ENCODE measurements at places on chromosomes 12 and 14.

GRCh38 chr14:64117671-64118402 lies 176.3 kb downstream of the ESR2 start:
- peak; percentile 83 for DNase-seq

DNA sequence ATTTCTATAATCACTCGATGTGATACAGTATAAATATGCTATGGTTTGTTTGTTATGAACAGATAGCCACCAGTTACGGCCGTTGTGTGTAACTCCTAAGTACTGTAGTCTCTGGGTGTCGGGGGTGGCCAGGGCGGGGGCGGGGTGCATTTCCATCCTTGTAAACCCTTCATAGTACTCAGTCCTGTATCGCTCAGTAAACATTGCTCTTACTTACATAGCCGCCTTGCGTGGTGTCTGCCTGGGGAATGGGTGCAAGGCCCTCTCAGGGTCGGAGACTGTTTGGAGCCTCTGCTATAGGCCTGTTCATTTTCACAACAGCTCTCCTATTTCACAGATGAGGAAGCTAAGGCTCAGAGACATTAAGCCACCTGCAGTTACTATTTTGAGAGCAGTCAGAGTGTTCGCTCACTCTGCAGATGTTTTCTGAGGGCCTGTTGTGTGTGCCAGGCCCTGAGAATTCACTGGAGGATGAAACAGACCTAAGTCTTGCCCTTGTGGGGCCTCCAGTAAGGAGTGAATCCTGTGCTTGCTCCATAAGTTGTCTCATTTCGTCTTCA lies 42.5 kb downstream of the JDP2 start:
- DNase-seq = no peak

GRCh38 chr14:89344920-89345254 lies 72.1 kb downstream of the FOXN3 start:
- no peak for DNase-seq

DNA sequence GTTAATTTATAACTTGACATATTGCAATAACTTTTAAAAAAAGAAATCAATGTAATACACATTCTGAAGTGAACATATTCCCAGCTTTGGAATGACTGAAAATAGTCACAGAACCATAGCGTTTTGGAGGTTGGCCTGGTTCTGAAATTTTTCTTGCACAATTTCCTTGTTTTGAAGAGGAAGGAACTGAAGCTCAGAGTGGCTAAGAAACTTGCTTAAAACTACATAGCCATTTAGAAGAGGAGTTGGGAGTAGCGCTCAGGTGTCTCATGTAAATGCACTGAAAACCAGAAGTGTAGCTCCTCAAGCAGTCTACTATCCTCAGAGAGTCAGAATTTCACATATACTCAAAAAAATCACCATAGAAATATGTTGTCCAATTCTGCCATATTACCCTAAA lies 41.2 kb downstream of the SLC38A1 start:
- no peak for DNase-seq

DNA sequence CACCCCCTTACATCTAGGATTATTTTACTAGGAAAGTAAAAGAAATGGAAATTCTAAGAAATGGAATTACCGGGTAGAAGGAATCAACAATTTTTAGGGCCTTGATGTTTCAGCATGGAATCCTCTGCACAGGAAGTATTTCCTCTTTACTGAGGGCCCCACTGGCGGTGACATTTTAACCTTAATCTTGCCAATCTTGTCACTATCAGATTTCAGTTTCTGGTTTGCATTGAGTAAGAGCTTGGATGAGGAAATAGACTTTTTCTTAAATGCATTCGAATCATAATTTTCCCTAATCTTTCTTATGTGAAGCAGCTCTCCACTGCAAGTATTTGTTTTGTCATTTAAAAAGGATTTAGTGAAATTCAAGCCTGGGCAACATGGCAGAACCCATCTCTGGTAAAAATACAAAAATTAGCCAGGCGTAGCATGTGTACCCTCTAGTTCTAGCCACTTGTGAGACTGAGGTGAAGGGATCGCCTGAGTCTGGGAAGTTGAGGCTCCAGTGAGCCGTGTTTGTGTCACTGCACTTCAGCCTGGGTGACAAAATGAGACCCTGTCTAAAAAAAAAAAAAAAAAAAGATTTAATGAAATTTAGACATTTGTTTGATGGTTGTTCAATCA lies 40.7 kb downstream of the TPCN1 start:
- no peak for DNase-seq

GRCh38 chr14:75523771-75524171 lies 1.5 kb downstream of the BATF start:
- DNase-seq = no peak
